ENCODE measurements at places on chromosomes 5 and 9.

GRCh38 chr9:2159521-2160454 lies 144.6 kb downstream of the SMARCA2 start:
- DNase-seq, result peak; percentile 13

GRCh38 chr5:121199216-121199999 lies 652.3 kb upstream of the FTMT start:
- peak; percentile 74 for DNase-seq

GRCh38 chr9:99361817-99362216 lies 139.7 kb downstream of the SEC61B start:
- no peak for DNase-seq

DNA sequence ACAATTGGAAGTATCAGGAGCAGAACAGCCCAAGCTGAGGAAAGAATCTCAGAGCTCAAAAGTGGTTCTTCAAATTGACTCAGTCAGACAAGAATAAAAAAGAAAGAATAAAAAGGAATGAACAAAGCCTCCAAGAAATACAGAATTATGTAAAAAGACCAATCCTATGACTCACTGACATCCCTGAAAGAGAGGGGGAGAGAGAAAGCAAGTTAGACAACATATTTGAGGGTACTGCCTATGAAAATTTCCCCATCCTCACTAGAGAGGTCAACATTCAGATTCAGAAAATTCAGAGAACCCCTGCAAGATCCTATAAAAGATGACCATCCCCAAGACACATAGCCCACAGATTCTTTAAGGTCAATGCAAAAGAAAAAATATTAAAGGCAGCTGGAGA lies 173.2 kb downstream of the ALDH1A1 start:
- no peak for DNase-seq

DNA sequence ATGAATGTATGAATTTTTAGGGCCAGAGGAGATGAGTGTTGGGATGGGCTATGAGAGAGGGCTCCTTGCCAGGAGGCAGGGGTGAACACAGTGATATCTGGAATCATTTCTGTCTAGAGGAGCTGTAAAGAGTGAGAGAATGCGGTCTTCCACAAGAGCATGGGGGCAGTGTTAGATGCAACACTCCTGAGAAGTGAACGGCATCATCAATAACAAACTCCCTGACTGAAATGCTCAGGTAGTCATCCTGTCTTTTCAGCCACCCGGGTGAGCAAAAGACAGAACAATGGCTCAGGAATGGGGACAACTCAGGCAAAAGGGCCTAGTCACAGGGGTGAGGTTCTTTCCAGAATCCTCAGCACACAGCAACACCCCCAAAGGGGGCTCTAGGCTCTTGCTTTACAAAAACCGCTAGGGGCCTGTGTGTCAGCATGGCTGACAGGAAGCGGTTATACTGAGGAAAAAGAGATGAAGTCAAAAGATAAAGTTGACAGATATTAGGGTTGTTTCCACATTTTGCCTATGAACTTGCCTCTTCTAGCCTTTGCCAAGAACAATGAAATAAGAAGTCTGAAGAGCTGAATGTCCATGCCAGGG lies 104.6 kb upstream of the LRRTM2 start:
- DNase-seq, result no peak

DNA sequence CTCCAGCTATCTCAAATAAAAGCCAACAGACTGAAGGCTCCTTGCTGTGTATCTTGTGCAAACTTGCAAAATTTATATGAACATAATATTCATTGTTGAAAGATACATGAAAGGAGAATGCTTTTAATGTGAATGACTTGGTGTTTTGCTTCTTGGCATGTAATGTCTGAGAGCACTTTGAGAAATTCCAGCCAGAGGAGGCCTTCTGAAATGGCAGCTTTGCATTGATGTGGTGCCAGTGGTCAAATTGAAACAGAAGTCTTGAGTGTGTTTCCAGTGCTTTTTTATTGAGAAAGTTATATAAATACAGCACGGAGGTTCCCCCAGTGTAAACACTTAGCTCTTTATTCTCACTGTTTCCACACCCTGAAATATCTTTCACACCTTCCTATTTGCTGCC lies 182.1 kb downstream of the ADCY2 start:
- no peak for DNase-seq

DNA sequence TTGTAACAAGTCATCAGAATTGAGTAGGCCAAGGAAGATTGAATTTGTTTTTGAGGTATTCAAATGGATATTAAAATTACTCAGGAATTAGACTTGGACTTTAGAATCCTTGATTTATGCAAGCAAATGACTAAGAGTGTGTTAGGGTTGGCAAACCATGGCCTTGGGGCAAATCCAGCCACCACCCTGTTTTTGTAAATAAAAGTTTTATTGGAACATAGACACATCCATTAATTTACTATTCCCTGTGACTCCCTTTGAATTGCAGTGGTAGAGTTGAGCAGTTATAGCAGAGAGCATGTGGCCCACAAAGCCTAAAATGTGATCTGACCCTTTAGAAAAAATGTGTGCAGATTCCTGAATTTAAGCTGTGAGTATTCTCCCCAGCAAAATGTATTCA lies 115.6 kb downstream of the WDR70 start:
- DNase-seq, result peak; percentile 63

GRCh38 chr9:26891726-26892125 lies 876 bp downstream of the CAAP1 start:
- DNase-seq, result no peak

- peak; percentile 100 for DNase-seq
These were observed at the start of gene ANKHD1 for GRCh38 chr5:140401362-140402257. Gene ANKHD1, plus strand, starts transcription at chr5:140401833. Its CDS starts 135 bp downstream, at chr5:140401968.

DNA sequence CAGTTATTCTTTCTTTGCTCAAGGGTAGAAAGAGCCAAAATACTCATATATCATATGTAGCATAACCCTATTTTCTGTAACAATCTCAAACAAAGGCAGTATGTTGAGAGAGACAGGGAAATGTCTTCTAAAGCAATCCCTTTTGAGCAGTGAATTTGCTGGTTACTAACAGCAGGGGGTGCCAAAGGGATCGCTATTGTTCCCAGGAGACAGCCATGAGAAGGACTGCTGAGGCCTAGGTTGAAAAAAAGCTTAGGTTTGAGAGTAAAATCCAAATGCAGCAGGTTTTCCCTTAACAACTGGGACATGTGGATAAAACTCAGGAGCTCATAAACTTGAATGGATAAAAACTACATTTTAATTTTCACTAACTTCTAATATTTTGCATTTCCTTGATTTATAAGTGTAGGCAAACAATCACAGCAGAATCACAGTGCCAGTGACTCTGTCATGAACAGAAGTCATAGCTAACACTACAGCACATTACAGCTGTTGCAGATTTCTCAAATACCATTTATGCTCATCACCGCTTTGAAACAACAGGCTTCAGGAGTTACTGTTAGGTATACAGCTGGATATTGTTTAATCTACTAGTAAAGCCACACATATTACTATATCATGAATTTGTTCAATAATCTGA lies 148.4 kb downstream of the MAPKAP1 start:
- DNase-seq, result peak; percentile 77

- DNase-seq, result no peak
These were observed 1.0 kb downstream of the HDAC3 start for GRCh38 chr5:141635646-141636045.

GRCh38 chr5:131482617-131483016 lies 152.4 kb downstream of the RAPGEF6 start:
- DNase-seq, result no peak

DNA sequence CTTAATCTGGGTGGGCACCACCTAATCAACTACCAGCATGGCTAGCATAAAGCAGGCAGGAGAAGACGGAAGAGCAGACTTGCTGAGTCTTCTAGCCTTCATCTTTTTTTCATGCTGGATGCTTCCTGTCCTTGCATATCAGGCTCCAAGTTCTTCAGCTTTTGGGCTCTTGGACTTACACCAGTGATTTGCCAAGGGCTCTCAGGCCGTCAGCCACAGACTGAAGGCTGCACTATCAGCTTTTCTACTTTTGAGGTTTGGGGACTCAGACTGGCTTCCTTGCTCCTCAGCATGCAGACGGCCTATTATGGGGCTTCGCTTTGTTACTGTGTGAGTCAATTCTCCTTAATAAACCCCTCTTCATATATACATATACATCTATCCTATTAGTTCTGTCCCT lies 180.2 kb downstream of the TRPM3 start:
- no peak for DNase-seq

DNA sequence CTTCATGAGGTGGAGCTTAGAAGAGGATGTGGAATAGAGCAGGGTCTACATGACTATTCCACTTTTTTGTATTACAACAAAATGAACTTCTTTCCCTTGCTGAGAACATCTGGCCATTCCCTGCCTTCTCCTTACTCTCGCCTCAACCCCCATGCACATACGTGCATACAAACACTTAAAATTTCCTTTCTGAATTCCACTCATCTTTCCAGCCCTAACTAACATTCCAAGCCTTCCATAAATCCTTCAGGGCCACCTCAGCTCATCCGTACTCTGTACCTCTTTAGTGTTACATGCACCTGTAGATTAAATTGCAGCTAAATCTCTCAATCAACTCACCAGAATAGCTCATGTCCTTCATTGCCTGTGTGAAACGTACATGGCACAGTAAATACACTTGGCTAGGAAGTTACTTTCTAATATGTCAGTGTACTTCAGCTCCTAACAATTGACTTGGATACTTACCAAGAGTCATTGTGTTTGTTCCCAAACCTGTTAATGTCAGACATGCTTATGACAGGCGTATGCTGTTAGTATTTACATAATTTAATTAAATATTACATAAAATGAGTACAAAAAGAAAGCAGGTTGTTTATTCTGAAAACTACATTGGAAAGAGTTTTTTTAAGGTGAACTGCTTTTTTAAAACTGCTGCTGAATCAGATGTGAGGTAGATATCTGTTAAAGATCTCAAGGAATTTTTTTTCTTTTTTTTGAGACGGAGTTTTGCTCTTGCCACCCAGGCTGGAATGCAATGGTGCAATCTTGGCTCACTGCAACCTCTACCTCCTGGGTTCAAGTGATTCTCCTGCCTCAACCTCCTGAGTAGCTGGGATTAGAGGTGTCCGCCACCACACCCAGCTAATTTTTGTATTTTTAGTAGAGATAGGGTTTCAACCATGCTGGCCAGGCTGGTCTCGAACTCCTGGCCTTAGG lies 55.7 kb downstream of the GLIS3 start:
- peak; percentile 49 for DNase-seq

GRCh38 chr9:101566904-101567724 lies 27.7 kb downstream of the PPP3R2 start:
- DNase-seq, result peak; percentile 43

GRCh38 chr9:91714020-91714806 lies 235.8 kb downstream of the ROR2 start:
- DNase-seq, result peak; percentile 33

DNA sequence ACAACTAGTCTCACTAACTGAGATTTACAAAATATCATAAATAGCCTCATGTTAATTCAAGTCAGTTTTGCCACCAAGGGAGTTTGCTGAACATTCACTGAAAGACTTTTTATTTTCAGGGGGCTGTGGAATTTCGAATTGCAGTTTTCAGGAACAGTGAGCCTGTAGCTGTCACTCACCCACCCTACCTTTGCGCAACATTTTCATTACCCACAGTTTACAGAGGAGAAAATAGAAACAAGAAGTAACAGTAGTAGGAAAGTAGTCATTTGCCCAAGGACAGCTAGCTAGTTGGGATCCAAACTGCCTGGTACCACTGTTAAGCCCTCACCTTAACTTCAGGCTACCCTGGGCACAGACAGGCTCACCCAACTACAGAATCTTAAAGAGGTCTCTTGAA lies 154.1 kb downstream of the ADAMTS12 start:
- no peak for DNase-seq

DNA sequence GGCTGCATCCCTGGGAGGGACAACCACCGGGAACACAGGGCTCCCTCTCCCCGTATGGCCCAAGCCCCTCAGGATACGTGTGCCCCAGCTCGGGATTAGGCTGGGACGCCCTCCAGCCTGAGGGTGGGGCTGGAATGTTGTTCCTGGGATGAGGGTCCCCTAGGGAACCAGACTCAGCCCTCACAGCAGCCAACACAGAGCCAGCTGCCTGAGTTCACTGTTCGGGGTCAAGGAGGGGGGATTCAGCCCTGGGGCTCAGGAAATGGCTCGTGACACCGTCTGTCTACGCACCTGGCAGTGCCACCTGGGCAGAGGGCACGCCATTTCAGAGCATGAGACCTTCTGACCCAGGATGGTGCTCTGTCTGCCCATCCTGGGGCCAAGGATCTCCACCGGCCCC lies 8.9 kb downstream of the RNF44 start:
- no peak for DNase-seq

DNA sequence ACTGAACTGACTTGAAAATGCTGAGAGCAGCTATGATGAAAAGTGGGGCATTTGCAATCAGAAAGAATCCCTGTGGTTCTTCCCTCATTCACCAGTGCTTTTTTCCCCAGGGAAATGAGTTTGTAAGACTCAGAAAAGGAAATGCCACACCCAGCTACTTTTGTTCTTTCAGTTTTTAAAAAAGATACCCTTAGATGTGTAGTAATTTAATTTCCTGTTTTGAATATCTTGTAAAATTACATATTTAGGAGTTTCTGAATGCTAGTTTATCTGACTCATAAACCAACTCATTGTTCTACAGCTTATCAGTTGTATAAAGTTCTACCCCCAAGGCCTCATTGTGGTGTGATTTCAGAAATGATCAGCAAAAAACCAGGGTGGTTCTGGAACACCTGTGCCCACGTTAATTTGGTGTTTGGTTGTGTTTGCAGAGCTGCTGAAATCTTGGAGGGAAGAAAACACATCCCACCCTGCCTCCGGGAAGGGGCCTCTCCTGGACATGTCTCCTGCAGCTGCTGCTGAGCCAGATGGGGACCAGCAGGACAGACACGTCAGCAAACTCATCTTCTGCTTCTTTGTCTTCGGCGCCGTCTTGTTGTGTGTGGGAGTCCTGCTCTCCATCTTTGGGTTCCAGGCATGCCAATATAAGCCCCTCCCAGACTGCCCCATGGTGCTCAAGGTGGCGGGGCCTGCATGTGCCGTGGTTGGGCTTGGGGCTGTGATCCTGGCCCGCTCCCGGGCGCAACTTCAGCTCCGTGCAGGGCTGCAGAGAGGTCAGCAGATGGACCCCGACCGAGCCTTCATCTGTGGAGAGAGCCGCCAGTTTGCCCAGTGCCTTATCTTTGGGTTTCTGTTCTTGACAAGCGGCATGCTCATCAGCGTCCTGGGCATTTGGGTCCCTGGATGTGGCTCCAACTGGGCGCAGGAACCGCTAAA lies 2.8 kb downstream of the TMEM171 start:
- DNase-seq, result peak; percentile 94

DNA sequence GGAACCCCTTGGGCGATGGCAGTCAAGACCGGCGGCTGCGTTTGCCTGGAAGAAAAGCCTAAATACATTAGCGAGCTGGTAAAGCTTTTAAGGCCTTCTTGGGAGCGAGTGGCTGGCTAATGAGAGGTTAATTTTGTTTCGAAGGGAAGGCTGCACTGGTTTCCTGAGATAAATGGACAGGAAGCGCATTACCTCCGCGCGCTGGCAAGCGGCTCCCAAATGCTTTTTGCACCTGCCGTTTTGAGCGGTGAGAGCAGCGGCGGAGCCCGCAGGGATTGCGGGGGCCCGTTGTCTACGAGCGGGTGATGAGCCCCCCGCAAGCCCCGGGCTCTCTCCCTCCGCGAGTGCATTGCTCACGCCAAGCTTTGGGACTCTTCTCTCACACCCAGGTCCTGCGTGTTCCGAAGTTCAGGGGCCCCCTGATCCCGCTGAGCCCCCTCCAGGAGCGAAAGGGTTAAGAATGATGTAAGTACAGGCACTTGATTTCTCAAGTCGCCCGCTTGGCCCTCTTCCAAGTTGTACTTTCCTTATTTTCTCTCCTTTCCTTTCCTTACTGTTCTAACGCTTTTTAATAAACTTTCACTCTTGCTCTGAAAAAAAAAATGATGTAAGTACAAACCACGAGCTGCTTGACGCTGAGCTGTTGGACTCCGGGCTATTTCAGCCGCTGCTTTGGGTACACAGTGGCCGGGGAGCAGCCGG lies 3.1 kb upstream of the RGMB start:
- peak; percentile 73 for DNase-seq

GRCh38 chr5:59519338-59519737 lies 374.2 kb downstream of the PDE4D start:
- DNase-seq, result no peak
